Upper lobe of right lung (tissue), 1 donor: ENCODE measurements at places on chromosomes 3 and 15.

DNA sequence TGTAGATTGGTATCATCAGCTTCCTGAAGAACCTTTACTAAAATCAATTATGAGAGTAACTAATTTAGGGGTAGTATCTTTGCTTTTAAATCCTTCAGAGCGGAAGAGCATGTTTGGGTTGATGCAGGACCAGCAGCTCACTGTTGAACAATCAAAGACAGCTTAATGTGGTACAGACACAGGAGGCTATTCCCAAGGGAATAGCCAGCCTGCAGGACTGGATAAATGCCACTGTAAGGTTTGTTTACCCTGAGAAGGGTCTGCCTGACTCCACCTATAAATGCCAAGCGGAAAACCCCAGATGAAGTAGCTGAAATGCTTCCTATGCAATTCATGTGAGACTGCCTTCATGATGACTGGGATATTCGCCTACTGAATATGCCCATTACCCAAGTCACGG is 16.0 kb upstream of the STAC start:
- DNase-seq = no peak

GRCh38 chr3:45225465-45226205 is 452 bp downstream of the TMEM158 start:
- peak; percentile 67 for DNase-seq

- peak; percentile 80 for DNase-seq
Observed at GRCh38 chr3:9862391-9863057, 17.5 kb downstream of the CIDEC start.

GRCh38 chr3:122858373-122858772 is 63.5 kb downstream of the SLC49A4 start:
- no peak for DNase-seq

DNA sequence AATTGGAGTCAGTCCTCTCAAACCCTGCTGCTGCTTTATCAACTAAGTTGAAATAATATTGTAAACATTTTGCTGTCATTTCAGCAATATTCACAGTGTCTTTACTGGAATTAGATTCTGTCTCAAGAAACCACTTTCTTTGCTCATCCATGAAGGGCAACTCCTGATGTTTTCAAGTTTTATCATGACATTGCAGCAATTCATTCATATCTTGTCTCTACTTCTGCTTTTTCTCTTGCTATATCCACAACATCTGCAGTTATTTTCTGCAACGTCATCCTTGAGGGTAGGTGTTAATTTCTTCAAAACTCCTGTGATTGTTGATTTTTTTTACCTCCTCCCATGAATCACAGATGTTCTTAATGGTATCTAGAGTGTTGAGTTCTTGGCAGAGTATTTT is 181.6 kb downstream of the EPHA6 start:
- DNase-seq = no peak

DNA sequence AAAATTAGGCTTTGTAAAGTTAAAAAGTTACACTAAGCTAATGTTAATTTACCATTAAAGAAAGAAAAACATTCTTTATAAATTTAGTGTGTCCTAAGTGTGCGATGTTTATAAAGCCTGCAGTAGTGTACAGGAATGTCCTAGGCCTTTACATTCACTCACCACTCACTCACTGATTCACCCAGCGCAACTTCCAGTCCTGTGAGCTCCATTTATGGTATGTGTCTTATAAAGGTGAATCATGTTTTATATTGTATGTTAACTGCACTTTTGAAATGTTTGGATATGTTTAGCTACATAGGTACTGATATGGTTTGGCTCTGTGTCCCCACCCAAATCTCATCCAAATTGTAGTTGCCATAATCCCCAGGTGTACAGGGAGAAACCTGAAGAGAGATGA is 549.7 kb upstream of the EPHA6 start:
- no peak for DNase-seq

GRCh38 chr15:68214838-68215254 is 9.7 kb upstream of the CALML4 start:
- DNase-seq = no peak

DNA sequence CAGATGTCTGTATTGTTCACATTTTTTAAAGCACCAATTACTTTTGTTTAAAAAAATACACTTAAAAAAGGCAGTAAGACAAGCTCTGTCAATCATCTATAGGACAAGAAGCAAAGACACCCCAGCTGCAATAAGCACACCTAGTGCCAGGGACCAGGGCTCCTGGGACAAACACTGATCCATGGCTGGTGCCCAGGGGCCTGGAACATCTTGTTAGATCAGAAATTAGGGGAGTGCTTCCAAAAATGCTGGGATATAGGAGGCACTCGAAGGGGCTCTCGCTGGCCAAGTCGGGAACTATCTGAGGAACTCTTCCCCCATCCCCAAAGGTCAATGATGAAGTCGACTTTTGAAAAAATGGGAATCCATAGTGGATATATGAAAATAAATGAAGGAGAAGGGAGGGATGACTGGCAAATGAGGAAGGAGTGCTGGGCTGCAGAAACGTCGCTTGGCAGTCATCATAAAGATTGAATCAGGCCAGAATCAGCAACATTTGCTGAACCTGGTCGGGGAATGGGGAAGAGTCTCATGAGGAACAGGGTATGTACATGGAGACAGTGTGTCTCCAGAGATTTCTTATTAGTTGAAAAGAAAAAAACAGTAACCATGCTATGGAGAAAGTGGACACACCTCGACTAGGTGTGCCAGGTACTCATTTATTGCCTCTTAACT is 28.5 kb downstream of the TSPAN3 start:
- no peak for DNase-seq

- no peak for DNase-seq
Observed at GRCh38 chr15:70240082-70240481, 142.4 kb upstream of the TLE3 start.

DNA sequence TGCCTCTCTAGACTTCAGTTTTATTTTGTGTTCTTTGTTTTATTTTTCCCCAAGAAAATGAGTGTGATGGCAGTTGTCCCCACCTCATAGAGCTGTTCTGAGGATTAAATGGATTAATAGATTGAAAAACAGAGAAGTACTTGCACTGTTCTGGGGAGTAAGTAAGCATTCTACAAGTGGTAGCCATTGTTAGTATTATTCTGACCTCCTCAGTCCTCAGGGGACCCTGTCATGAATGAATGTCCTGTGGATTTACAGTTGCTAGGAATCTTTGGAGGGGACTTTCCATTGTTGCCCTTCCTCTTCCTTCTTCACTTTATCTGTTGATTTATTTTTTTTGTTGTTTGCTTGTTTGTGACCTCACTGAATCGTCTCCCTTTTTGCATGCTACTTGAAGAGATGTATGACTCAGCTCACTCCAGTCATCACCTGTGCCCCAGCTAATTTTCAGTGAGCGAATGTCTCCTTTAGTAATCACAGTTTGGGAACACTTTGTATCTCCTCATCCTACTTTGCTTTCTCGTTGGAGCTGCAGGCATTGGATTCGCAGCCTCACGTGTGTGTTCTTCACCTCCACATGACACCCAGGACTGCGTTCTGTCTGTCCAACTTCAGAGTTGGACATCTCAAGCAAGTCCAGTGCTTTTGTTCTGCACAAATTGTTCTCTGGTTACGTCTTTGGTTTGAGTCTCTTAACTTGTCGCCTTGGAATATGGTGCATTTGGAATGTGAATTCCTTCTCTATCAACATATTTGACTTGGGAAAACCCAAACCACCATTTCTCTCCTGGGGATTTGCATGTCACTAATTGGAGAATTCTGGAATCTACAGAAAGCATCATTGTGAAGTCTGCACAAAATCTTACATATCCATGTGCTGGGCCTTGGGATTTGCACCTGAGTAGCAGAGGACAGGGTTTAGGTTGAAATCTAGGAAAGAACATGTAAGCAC is 54.5 kb downstream of the LRTM1 start:
- no peak for DNase-seq

DNA sequence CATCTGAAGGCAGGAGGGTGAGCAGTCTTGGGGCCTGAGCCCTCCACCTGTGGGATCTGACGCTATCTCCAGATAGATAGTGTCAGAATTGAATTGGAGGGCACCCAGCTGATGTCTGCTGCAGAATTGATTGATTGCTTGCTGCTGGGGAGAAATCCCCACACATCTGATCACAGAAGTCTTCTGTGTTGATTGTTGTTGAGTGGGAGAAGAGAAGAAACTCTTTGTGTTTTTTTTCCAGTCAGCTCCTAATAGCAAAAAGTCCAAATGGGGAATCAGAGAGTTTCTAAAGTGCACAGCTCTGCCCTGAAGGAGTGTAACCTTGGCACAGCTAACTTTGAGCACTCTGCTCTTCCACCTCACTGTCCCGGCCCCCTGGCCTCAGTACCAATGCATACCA is 66.1 kb downstream of the RAB11A start:
- no peak for DNase-seq

DNA sequence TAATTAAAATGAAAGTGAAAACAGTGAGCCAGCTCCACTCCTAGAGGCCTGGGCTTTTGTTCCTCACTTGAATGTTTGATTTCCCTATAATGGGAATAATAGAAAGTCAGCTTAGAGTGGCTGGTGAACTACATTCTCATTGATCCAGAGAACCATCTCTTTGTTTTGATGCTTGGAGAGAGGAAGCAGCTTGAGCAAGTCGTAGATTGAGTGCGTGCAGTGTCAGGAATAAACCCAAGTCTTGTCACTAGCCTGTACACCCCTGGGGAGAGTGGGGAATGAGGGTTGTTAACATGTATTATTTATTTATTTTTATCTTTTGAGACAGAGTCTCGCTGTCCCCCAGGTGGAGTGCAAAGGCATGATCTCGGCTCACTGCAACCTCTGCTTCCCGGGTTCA is 885 bp upstream of the LSG1 start:
- no peak for DNase-seq

- DNase-seq = no peak
Observed at GRCh38 chr3:44099566-44100297, 142.0 kb upstream of the TOPAZ1 start.

DNA sequence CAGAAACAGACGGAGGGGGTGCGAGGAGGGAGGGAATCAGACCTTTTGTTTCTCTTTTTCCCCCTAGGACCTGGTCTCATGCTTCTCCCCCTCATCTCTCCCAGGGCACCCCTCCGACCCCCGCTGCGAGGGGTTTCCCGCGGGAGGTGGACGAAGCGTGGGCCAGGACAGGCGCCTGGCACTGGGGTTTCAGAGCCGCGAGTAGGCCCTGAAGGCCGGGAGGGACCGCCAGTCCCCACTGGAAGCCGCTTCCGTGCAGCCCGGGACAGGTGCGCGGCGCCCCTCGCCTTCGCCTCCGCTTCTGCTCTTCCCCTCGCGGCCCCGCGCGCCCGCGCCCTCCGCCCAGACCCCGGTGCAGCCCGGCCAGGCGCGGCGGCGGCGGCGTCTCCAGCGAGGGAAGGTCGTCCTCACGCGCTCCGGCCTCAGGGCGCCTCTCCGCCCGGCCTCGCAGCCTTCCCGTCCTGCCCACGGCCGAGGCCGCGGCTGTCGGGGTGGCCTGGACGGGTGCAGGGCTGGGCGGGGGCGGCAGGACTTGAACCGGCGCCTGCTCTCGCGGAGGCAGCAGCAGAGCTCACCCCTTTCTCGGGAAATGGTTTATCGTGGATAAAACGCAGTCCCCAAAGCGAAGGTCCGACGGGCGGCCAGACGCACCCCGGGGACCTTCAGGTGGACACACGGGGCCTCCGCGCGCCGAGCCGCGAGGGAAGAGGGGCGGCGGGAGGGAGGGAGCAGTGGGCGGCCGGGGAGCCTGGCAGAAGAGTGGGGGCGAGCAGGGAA is 31.5 kb upstream of the ADAMTS17 start:
- DNase-seq = no peak

GRCh38 chr3:11591002-11591355 is 52.7 kb downstream of the VGLL4 start:
- DNase-seq = no peak

DNA sequence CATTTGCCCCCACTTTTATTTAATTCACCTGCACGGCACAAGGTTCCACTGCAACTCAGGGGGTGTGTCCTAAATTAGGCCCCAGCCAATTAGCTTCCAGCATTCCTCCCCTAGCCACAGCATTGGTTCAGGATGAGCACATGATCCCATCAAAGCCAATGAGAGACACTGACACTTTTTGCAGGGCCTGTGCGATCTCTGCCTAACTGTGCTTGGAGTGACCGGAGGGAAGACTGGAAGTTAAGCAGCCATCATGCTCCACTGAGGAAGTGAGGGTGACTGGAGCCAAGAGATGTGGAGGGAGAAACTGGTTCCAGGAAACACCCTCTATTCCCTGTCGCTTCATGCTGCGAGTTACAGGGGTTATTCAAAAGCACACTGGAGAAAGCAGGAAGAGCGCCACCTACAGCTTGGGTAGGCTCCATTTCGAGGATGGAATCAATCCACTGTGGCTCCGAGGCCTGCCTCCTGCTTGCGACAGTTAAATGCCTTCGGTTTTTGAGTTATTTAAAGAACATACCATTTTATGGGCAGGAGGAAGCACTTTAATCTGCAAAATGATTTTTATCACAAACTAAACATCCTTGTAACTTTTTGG is 122.2 kb upstream of the WNT5A start:
- DNase-seq = no peak

DNA sequence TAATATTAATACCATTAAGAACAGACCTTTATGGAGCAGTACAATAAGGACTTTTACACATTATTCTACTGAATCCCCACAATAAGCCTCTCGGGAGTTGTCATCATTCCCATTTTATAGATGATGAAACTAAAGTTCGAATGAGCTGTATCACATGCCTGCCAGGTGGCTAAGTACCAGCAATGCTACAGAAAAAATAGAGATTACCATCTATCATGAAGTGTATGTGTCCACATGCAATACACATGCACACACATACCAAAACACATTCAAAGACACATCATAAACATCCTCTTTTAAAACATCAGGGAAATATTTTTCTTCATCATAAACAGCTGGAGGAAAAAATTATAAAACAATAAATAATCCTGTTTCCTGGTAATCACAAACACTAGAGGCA is 136.6 kb downstream of the SUCLG2 start:
- DNase-seq = no peak

- no peak for DNase-seq
Observed at GRCh38 chr3:18751514-18751913, 326.4 kb upstream of the SATB1 start.
